Hematopoietic multipotent progenitor cell (in vitro differentiated cells): ENCODE measurements at places on chromosomes 3 and 15. TPM values are rescaled to one million over a fixed set of nuclear protein-coding genes. Genes with fewer than 3 reads are reported as not detected.

- no peak for DNase-seq
Measured at GRCh38 chr3:64133272-64133671, 92.0 kb downstream of the PRICKLE2 start.

- no peak for DNase-seq
Measured at GRCh38 chr3:95082191-95082590, 1019.3 kb downstream of the NSUN3 start.

Gene TMEM207
- not detected for total RNA-seq

Gene ANKUB1
- total RNA-seq, result not detected
